B cell (primary cell): ENCODE measurements at places on chromosomes 6 and 20. TPM values are rescaled to one million over a fixed set of nuclear protein-coding genes. Genes with fewer than 3 reads are reported as not detected.

CEP85L gene
- total RNA-seq, result 32.0 and 32.1 TPM in 2 replicates

PRDM1 gene
- total RNA-seq, result 6.9 and 8.5 TPM in 2 replicates

RBPJL gene
- total RNA-seq, result not detected in 2 replicates

TINAG gene
- not detected in 2 replicates for total RNA-seq

GJA1 gene
- not detected in 2 replicates for total RNA-seq

GSTA3 gene
- not detected in 2 replicates for total RNA-seq
